ENCODE measurements at places on chromosomes 7 and 10. TPM values are rescaled to one million over a fixed set of nuclear protein-coding genes. Genes with fewer than 3 reads are reported as not detected.

DNA sequence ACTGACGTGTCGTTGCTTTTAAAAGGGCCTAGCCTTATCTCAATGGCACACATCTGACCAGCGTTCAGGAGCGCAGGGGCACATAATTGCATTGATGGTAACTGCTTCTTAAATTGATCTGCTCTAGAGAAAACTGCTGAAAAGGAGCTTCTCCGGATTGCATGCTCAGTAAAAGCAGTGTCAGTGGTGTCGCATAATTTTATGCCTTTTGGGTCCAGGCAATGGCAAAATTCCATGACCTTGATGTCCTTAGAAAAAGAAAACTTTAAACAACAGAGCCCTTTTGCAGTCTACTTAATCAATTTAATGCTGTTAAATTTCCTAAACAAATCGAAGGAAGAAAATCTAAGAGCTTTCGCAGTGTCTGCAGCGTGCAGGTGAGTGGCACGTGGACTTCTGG, 75.7 kb downstream of the PTPRE start:
- DNase-seq = no peak

DNA sequence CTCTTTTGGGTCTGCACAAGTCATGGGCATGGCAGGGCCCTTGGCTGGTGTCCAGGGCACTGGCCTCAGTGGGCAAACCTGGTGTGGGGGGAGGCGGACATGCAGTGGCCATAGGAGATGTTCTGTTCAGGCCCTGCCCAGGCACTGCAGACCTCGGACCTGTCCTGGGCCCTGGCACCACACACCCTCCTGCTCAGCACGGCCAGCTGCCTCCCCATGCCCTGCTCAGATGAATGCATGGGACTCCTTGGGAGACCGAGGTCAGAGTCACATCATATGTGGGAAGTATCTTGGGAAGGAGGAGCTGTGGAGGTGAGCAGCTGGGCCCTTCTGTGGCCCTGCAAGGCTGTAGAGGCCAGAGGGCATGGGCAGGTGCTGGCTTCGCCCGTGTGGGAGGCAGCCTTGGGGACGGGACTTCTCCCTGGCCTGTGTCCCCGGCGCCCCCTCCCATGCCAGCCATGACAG, 130.8 kb downstream of the VIPR2 start:
- no peak for DNase-seq

- DNase-seq = no peak
Measured at GRCh38 chr7:117827862-117828261, 45.4 kb downstream of the CTTNBP2 start.

- DNase-seq = no peak
Measured at GRCh38 chr7:52209614-52210013, 825.8 kb upstream of the POM121L12 start.

DNA sequence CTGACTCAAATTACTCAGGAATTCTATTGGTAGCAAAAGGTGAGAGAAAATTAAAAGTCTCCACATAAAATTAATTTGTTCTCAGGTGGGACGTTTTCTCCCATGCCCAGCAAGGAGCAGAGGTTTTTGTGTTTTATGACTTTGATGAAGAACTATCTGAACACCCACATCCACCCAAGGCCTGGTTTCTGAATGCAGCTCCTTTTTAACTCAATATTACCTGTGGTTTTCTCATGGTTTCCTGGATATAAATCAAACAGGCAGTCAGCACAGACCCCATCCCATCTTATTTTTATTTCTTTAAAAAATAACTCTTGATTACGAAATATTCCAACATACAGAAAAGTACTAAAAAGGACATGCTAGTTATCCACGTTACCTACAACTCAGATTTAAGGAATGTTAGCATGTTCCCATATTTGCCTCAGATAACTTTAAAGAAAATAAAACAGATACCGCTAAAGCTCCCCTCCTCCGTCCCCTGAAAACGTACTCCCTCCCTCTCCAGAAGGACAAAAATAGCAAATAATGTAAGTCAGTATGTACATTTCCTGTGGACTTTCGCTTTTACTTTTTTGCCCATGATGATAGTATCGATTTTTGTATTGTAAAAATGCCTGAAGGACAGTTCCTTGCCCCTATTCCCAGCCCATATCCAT, 43.4 kb downstream of the GLI3 start:
- DNase-seq = no peak

CH25H gene
- 0.10 TPM for total RNA-seq

- DNase-seq = no peak
Measured at GRCh38 chr7:67870396-67870795, 873.8 kb downstream of the TYW1 start.

DNA sequence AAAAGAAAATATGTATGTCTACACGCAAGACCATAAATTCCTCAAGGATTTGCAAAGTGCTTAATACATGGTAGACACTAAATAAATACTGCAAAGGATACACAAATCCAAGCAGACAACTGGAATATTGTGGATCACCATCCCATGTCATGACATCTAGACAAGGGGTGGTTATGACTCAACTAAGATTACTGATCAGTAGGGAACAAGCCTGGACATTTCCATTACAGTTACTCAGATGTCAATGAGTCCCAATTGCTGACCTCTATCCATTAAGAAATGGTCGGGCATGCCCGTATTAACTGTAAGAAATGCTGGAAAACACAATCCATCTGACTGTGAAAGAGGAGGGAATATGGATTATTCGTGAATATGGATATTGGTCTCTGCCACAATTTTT, 27.6 kb upstream of the RUFY2 start:
- no peak for DNase-seq

GRCh38 chr7:70361821-70362220, 763.5 kb downstream of the AUTS2 start:
- no peak for DNase-seq

DNA sequence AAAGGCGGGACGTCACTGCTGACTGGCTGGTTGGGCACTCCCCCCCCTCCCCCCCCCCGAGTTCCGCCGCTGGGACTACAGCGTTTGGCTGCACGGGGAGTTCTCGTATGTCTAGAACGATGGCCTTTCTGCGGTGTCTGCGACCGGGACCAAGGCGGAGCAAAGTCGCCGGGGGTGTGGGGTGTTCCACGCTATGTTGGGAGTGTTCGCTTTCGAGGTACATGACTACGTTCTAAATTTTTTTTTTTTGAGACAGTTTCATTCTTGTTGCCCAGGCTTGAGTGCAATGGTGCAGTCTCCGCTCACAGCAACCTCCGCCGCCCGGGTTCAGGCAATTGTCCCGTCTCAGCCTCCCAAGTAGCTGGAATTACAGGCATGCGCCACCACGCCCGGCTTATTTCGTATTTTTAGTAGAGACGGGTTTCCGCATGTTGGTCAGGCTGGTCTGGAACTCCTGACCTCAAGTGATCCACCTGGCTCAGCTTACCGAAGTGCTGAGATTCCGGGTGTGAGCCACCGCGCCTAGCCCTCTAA, 573 bp upstream of the IDI1 start:
- no peak for DNase-seq

- no peak for DNase-seq
Measured at GRCh38 chr10:125171402-125172306, 11.3 kb upstream of the CTBP2 start.

- DNase-seq = no peak
Measured at GRCh38 chr7:65397730-65398142, 24.1 kb downstream of the ZNF92 start.

TRDMT1 gene
- total RNA-seq = 7.6 TPM

- no peak for DNase-seq
Measured at GRCh38 chr10:34489973-34490745, 324.9 kb downstream of the PARD3 start.

IGFBP3 gene
- total RNA-seq = 6.0 TPM

PLAC9 gene
- not detected for total RNA-seq

HGF gene
- total RNA-seq = 0.49 TPM

PRKCQ gene
- 0.23 TPM for total RNA-seq

EXOSC1 gene
- total RNA-seq = 60.3 TPM

GRCh38 chr10:23419201-23419600, 19.7 kb upstream of the OTUD1 start:
- DNase-seq = no peak

DNA sequence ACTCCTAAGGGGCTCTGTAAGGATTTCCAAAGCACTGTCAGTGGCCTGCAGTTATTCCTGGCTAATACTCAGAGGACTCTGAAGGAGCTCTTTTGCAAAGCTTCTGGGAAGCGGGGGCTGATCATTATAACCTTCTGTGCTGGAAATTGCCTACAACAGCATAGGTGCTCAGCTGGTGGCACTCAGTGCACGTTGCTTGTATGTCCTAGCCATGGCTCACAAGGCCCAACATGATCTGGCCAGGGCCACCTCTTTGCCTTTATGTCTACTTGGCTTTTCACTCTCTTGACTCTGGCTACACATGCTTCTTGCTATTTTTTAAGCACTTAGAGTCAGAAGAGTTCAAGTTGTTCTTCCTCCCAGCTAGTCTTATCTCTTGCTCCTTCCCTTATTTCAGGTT, 17.5 kb downstream of the LAMB4 start:
- no peak for DNase-seq

DNA sequence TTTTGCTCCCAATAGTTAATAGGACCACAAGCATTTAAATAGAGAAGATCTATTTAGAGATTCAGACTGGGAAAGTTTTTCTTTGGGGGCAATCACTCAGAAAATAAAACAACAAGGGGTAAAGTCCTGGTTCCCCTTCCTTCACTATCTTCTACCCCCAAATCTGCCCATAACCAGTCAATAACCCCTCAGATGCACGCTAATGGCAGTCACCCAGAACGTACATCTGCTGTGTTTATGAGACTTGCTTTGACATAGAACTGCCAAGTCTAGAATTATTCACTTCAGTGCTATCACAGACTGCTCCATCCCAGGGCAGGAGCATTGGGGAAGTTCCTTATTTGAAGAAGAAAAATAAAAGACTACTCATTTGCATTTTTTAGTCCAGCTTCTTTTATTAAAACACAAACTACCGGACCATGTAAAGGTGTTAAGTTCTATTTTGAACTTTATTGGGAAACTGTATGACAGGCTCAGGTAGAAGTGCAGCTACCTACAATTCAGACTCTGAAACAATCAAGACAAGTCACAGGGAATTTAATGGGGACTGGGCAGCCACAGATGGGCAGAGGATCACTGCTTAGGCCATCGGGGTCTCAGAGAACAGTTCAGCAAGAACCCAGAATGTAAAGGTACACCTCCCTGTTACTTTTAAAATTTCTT, 38.4 kb downstream of the ANK3 start:
- no peak for DNase-seq

IFIT5 gene
- 11.1 TPM for total RNA-seq

- no peak for DNase-seq
Measured at GRCh38 chr10:34503704-34504103, 311.4 kb downstream of the PARD3 start.

GRCh38 chr7:135790371-135790977, 41.9 kb upstream of the FAM180A start:
- no peak for DNase-seq

DNA sequence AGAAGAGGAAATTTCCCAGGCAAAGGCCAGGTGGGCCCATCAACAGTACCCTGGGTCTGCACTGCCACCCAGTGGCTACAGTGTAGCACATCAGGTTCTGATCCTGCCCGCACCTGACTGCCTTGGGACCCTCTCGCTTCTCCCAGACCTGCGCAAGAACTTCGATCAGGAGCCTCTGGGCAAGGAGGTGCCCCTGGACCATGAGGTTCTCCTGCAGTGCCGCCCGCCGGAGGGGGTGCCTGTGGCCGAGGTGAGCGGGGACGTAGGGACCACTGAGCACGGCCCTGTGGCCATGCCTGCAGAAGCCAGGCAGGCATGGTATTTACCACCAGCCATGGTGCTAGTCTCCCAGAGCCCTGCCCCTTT, 33.9 kb upstream of the SLC29A3 start:
- DNase-seq = peak; percentile 24

HMX3 gene
- 15.2 TPM for total RNA-seq

CYP2W1 gene
- 0.74 TPM for total RNA-seq

GRCh38 chr7:149156898-149157297, 9.6 kb downstream of the ZNF398 start:
- no peak for DNase-seq

DNA sequence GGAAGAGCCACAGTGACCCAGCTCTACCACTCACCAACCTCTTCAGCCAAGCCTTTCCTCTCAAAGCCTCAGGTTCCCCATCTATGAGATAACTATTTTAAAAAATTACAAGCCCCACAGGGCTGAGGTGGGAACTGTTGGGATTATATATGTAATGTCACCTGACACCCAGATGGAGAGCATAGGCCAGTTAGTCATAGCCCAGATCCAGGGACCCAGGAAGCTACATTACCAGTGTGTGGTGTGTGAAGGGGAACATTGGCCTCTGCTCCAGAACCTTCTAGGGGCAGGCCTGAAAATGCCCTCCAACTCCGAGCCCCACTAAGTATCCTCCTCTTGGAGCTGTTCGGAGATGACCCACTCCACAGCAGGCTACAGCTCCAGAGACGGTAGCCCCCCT, 162.4 kb downstream of the NRF1 start:
- DNase-seq = no peak

Measured in Panc1 (cell line).